ENCODE measurements at places on chromosomes 6 and 20.
A peak's percentile ranks its signal among the peaks of the same experiment; 100 is the strongest.

GRCh38 chr6:37657112-37657886 is 40.4 kb downstream of the MDGA1 start:
- H3K27me3 ChIP-seq: no peaks in the 10 kb centered on the region
- H3K27ac ChIP-seq: no peak overlapping the region
- no peaks in the 10 kb centered on the region for H3K36me3 ChIP-seq
- H3K4me1 ChIP-seq: no peaks in the 10 kb centered on the region
- no peak overlapping the region for H3K4me3 ChIP-seq

DNA sequence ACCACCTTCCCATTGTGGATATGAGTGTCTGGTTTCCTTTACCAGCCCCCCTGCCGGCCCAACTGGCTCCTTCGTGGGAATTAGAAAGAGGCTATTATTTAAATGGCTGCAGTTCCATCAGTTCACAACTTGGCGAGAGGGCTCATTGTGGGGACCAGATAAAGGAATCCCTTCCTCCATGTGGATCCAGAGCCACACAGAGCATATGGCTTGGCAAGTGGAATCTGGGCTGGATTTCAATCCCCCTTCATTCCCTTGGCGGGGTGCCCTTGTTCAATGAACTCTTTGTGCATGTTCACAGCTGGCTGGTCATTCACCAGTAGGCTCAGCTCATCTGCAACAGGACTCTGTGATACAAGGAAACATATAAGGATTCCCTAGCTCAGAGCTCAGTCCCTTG is 140.6 kb downstream of the OPN5 start:
- no peak overlapping the region for H3K4me3 ChIP-seq
- no peaks in the 10 kb centered on the region for H3K4me1 ChIP-seq
- DNase-seq: no peak
- no peaks in the 10 kb centered on the region for H3K27me3 ChIP-seq
- H3K27ac ChIP-seq: no peak overlapping the region

- H3K4me1 ChIP-seq: no peaks in the 10 kb centered on the region
- H3K27me3 ChIP-seq: no peaks in the 10 kb centered on the region
- no peak overlapping the region for H3K27ac ChIP-seq
- H3K4me3 ChIP-seq: no peak overlapping the region
- H3K36me3 ChIP-seq: no peaks in the 10 kb centered on the region
- DNase-seq: no peak
Observed at GRCh38 chr6:52108128-52108527, 20.7 kb upstream of the PKHD1 start.

DNA sequence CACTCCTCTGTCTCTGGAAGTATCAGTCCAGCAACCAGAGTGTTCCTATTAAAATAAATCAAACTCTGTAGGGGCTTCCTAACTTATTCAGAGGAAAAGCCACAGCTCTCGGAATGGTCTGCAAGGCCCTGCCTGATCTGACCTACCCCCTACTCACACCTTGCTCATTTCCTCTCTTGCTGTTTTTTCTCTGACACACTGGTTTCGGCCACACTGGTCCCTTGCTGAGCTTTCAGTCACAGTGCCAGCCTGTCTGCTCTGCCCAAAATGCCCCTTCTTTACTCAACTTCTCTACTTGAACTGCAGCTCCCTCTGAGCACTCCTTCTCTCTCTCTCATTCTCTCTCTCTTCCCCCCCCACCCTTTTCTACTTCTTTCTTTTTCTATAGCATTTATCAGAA is 430.2 kb downstream of the UTRN start:
- H3K4me3 ChIP-seq: no peak overlapping the region
- no peaks in the 10 kb centered on the region for H3K27me3 ChIP-seq
- H3K4me1 ChIP-seq: no peaks in the 10 kb centered on the region
- H3K27ac ChIP-seq: no peak overlapping the region

GRCh38 chr20:62210496-62210855 is 9.6 kb downstream of the HRH3 start:
- H3K4me3 ChIP-seq: no peak overlapping the region
- H3K27ac ChIP-seq: no peak overlapping the region
- no peaks in the 10 kb centered on the region for H3K4me1 ChIP-seq
- DNase-seq: no peak
- H3K27me3 ChIP-seq: peaks cover 9% of the 10 kb centered on the region
- no peaks in the 10 kb centered on the region for H3K36me3 ChIP-seq

GRCh38 chr20:23412026-23412425 is 9.3 kb downstream of the NAPB start:
- no peak overlapping the region for H3K4me3 ChIP-seq
- no peak for DNase-seq
- no peak overlapping the region for H3K27ac ChIP-seq
- H3K36me3 ChIP-seq: no peaks in the 10 kb centered on the region
- no peaks in the 10 kb centered on the region for H3K4me1 ChIP-seq

DNA sequence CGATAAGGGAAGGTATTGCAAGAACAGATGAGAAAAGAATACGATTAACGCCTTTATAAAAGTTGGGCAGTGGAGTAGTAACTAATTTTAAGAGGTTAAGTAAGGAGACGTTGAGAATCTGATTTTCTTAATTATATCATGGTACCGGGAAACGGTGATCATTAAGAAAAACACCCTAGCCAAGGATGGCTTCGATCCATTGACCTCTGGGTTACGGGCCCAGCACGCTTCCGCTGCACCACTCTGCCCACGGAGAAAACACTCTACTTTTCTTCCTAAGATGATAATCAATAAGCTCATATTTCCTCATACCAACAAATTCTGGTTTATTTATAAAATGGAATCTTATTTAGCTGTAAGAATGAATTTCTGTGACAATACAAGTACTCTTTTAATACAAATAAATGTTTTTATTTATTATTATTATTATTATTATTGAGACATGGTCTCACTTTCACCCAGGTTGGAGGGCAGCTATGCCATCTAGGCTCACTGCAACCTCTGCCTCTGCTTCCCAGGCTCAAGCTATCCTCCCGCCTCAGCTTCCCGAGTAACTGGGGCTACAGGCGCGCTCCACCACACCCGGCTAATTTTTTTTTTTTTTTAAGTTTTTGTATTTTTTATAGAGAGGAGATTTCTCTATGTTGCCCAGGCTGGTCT is 8.3 kb downstream of the POM121L2 start:
- H3K27ac ChIP-seq: no peak overlapping the region
- H3K27me3 ChIP-seq: peaks cover 19% of the 10 kb centered on the region
- H3K4me1 ChIP-seq: no peaks in the 10 kb centered on the region
- H3K36me3 ChIP-seq: no peaks in the 10 kb centered on the region

DNA sequence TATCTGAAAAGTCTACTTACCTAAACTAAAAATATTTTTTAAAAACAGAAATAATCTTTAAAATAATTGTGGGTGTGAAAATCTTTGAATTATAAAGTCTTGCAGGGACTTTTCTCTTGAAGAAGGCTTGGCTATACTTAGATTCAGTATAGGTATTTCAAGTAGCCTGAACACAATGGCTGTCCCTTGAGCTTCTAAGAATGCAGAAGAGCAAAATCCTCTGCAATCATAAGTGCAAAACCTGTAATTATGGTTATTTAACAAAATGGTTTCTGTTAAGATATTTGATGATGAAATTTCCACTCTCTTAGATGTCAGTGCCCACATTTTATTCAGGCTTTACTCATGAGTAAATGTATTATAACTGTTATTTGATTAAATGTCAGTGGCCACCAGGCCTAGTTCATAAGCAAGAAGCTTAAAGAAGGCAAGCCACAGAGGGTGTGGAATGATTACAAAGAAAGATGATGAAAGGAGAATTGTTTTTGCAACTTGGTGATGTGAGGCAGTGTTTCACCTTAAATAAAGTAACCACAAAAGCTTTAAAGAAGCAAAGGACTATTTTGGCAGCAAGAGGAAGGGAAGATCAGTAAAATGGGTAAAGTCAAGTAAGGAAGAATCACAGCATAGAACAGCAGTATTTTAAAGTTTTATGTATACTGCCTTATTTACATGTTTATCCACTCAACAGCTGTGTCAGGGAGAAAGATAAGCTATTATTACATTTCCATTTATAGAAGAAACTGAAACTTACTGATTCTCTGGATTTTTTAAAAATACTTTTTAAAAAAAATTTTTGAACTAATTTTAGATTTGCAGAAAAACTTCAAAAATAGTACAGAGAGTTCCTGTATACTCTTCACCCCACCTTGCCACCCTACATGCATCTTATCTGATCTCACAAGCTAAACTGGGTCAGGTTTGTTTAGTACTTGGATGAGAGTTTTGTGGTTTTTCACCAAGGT is 351.2 kb upstream of the RUNX2 start:
- H3K27ac ChIP-seq: no peak overlapping the region
- no peak for DNase-seq
- H3K27me3 ChIP-seq: no peaks in the 10 kb centered on the region
- no peaks in the 10 kb centered on the region for H3K36me3 ChIP-seq
- no peaks in the 10 kb centered on the region for H3K4me1 ChIP-seq

GRCh38 chr6:68718385-68719073 is 83.4 kb downstream of the ADGRB3 start:
- H3K4me1 ChIP-seq: no peaks in the 10 kb centered on the region
- no peak for DNase-seq
- H3K27ac ChIP-seq: no peak overlapping the region
- H3K27me3 ChIP-seq: no peaks in the 10 kb centered on the region
- H3K36me3 ChIP-seq: no peaks in the 10 kb centered on the region

DNA sequence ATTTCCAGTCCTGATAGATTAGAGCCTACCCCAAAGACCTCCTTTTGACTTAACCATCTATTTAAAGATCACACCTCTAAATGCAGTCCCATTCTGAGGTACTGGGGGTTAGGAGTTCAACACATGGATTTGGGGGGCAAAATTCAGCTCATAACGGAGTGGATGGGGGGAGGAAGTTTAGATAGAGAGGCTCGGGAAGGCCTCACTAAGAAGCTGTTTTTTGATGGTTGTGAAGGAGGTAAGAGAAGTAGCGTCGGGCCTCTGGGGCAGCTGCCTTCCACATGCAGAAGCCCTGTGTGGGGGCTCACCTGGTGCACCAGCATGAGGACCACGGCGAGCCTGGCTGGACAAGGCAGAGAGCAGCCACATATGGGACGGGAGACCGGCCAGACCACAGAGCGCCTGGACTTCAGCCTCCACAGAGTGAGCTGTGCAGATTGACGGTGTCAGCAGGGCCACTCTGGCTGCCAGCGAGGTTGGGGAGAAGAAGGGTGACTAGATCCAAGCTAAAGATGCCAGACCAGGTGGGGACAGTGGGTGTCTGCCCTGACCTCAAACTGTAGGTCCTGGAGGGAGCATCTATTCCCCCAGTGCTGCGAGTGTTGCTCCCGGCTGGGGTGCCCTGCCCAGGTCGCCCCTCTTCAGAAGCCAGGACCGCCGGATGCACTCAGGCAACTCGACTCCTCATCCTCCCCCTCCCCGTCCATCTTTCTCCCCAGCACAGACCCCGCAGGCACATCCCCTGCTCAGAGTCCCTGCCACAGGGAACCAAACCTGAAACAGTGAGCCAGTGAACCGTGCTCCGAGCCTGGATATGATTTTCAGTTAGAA is 5.1 kb upstream of the SYNJ2 start:
- H3K4me3 ChIP-seq: no peak overlapping the region
- no peak overlapping the region for H3K27ac ChIP-seq
- H3K4me1 ChIP-seq: peaks cover 20% of the 10 kb centered on the region
- no peak for DNase-seq
- no peaks in the 10 kb centered on the region for H3K36me3 ChIP-seq

GRCh38 chr20:35559042-35559693 is 17.3 kb downstream of the ERGIC3 start:
- no peaks in the 10 kb centered on the region for H3K4me1 ChIP-seq
- no peak for DNase-seq
- no peak overlapping the region for H3K27ac ChIP-seq
- no peak overlapping the region for H3K4me3 ChIP-seq
- no peaks in the 10 kb centered on the region for H3K27me3 ChIP-seq

DNA sequence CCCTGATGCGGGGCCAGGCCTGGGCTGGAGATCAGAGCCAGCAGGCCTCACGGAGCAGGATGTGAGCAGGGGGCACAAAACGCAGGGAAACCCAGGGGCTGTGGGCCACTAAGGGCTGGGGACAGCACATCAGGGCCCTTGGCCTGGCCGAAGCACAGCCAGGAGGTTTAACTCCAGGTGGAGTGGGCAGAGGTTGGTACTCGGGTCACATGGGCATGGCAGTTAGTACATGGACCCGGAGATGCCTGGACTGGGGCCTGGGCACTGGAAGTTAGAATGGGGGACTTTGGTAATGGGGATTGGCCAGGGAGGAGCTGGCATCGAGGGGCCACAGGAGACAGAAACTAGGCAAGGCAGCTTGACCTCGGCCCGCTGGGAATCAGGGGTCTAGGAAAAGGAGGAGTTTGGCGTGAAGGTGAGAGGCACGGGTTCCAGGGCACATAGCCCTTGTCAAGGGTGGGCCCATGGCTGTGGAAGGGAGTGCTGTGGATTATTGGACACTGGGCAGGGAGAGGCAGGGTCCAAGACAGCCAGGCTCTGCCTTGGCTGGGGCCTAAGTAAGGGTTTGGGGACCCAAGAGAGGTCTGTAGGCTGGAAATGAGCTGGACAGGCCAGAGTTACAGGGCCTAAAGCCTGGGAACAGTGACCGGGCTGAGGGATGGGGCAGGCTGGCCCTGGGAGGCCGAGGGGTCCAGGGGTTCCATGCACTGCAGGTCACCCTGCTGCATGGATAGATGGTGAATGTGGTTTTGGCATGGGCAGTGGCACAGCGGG is 41.6 kb upstream of the CD93 start:
- H3K27ac ChIP-seq: peak overlapping the region; percentile 100
- H3K36me3 ChIP-seq: no peaks in the 10 kb centered on the region
- H3K4me3 ChIP-seq: no peak overlapping the region
- H3K4me1 ChIP-seq: peaks cover 78% of the 10 kb centered on the region

DNA sequence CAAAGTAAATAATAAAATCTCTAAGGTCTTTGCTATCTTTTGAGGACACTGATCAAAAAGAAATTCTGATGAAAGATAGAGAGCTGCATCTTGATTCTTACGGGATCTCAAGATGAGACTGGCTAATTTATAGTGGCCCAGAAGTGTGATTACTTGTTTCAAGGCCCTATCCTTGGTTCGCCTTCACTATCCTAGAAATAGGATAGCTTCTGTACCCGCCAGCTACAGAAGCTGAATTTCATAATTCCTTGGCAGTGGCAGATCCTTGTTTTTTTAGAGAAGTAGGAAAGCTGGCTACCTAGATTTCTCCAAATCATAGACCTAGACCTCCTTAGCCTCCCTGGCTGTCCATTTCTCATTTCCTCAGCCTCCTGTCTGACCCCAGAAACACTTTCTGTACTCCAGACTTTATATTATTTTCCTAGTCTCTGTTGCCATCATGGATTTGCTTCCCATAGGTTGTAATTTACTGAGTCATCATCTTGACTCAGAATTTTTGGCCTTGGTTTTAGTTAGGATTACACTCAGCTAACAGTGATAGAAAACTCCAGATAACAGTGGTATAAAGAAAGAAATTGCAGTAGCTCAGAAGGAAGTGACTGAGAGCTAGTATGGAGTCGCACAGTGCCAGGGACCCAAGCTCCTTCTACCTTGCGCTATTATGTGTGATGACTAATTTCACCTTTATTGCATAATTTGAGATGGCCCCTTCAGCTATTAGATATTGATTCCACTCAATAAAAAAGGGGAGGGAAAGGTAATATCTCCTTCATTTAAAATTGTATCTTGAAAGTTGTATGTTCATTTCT is 27.7 kb downstream of the PHF3 start:
- H3K4me1 ChIP-seq: no peaks in the 10 kb centered on the region
- no peaks in the 10 kb centered on the region for H3K36me3 ChIP-seq
- H3K27me3 ChIP-seq: no peaks in the 10 kb centered on the region
- no peak overlapping the region for H3K4me3 ChIP-seq
- DNase-seq: no peak

Measured in CD14-positive monocyte (primary cell).